ENCODE measurements at places on chromosomes 7 and 10. TPM values are rescaled to one million over a fixed set of nuclear protein-coding genes. Genes with fewer than 3 reads are reported as not detected.

Gene CYP3A4
- total RNA-seq = 3.0 TPM

Gene NRF1
- total RNA-seq = 7.1 TPM

DNA sequence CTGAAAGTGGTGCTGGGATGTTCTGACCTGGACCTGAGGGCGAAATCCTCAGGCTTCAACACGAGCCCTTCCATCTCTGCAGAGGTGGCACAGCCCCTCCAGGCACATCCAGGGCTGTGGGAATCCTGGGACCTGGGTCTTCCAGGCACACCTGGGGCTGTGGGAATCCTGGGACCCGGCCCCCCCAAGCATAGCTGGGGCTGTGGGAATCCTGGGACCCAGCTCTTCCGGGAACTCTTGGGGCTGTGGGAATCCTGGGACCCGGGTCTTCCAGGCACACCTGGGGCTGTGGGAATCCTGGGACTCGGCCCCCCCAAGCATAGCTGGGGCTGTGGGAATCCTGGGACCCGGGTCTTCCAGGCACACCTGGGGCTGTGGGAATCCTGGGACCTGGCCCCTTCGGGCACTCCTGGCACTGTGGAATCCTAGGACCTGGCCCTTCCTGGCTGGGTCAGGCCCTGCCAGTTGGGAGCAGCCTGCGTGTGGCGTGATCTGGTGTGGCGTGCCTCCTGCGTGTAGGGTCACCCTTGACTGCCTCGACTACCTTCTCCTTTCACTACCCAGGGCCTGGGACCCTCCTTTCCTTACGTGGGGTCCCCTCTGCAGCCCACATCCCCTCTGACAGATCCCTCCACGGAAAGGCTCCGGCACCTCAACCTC lies 124.0 kb downstream of the WDR37 start:
- DNase-seq = no peak

- DNase-seq = no peak
Observed at GRCh38 chr7:117190104-117190503, 132.8 kb downstream of the WNT2 start.

DNA sequence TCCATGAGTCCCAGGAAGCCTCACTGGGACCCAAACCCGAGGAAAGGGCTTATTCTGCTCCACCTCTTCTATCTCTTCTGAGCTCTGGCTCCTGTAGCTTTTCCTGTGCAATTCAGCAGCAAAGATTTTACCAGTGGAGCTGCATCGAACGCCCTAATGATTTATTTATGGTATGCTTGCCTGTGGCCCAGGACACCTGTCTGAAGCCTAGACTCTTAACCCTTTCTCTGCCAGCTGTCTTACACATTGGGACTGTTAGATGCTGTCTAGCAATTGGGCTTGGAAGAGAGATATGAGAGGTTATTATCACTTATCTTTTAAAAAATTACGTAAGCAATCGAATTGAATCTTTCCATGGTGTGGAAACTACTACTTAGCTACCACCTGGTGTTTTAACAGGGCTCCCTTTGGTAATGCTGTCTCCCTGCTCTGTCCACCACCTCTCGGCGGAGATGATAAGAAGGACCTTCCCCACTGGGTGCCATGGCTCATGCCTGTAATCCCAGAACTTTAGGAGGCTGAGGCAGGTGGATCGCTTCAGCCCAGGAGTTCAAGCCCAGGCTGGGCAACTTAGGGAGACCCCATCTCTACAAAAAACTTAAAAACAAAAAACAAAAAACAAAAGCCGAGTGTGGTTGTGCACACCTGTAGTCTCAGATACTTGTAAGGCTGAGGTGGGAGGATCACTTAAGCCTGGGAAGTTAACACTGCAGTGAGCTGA lies 8.8 kb downstream of the ACSL5 start:
- DNase-seq = no peak

GRCh38 chr7:41821521-41822213 lies 118.8 kb upstream of the INHBA start:
- DNase-seq = no peak

DNA sequence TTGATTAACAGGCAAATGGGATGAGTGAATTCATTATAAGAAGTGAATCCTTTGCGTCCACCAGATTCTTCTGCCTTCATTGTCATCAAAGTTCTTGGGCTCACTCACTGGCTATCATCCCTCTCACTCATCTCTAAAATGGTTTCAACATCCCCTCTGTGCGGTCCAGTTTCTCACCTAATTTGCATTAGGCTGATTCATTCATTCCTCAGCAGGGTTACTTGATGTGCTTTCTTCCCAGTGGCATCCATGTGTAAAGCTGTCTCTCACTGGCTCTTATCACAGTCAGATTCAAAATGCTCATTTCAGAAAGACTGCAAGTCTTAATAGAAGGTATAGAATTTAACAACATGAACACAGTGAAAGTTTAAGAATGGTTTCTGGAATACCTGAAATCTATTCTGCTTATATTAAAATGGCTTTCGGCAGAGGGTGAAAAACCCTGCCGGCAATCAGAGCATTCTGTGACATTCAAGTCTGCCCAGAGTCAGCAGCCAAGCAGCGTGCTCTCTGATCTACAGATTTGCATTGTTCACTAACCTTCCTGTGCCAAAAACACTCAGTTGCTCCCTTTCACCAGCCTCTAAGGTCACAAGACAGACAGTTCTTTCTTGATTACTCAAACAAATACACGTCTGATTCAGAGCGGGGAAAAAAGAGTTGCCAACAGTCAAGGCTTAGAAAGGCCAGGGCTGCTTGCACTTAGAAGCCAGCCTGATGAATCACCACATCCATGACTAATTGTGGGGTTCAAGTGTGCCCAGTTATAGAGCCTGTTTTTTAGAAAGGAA lies 106.7 kb downstream of the TES start:
- DNase-seq = peak; percentile 24
